Right cardiac atrium (tissue), 5 donors: ENCODE measurements at places on chromosomes 5 and 9.

- DNase-seq, result no peak
Measured at GRCh38 chr9:122084026-122084675, 9.0 kb downstream of the TTLL11 start.

DNA sequence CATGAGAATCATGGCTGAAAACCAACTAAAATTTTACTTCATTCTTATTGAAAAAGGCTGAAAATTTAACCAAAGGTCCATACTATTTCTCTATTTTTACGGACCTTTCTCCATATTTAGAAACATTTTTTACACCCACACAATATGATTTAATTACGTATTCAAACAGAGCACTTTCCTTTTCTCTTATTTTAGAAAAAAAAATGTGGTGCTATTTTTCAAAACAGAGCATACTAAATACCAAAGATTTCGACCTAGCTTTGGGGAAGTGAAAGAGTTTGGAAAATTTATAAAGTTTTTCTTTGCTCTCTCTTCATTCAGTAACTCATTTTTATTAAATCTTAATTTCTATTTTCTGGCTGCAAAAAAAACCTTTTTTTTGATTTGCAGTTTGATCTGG lies 38.1 kb downstream of the RNF145 start:
- DNase-seq, result no peak

DNA sequence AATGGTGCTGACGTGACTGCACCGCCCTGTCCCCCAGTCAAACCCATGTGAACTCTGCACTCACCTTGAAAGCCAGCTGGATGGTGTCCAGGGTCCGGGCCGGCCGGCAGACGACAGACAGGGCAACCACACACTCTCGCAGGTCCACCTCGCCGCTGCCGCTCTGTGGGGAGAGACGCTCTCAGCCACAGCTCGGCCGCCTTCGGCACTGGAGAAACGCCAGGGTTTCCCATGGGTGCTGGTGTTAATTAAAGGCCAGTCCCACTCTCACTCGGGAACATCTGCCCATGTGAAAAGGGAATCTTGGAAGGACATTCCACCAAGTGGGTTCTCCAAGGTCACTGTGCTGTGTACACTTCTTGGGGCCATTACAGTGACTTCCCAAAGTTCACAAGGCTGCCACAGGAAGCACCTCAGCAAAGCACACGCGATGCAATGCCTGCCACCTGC lies 25.5 kb upstream of the SLC6A3 start:
- DNase-seq, result no peak

- no peak for DNase-seq
Measured at GRCh38 chr9:27571011-27571410, 2.3 kb downstream of the C9orf72 start.

DNA sequence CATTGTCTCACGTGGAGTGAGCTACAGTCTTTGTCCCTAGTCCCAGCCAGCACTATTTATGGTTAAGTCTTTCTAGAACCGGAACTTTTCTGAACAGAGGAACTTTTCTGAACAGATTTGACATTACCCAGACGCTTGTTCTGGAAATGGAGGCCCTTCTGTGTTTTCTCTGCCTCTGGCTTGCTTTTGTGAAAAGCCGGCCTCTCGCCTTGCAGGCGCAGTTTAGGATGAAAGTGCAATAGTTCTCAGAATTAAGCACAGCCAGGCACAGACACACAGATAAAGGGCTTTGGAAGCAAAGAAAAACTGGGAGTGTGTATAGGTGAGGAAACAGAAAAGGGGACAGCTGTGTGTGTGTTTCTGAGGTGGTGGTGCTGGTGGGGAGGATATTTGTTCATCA lies 5.9 kb downstream of the GDNF start:
- no peak for DNase-seq

GRCh38 chr5:135438636-135439221 lies 8.4 kb downstream of the DCANP1 start:
- no peak for DNase-seq

GRCh38 chr9:29319736-29320513 lies 1746.6 kb upstream of the C9orf72 start:
- no peak for DNase-seq

DNA sequence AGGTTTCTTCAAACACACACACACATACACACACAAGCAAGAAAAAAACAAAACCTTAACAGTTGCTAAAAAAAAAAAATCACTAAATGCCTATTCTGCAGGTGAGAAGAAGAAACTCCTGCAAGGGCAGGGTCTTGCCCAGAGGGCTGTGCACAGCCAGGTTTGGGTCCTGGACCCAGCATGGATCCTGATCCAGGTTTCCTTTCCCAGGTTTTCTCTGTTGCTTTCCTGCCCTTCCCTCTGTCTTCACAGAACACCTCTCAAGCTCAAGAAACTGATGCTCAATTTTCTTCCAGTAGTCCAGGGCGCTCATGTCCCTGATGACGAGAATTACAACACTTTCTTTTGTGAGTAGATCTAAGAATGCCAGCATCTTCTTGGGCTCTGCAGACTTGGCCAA lies 136.6 kb downstream of the PAX5 start:
- DNase-seq, result no peak

DNA sequence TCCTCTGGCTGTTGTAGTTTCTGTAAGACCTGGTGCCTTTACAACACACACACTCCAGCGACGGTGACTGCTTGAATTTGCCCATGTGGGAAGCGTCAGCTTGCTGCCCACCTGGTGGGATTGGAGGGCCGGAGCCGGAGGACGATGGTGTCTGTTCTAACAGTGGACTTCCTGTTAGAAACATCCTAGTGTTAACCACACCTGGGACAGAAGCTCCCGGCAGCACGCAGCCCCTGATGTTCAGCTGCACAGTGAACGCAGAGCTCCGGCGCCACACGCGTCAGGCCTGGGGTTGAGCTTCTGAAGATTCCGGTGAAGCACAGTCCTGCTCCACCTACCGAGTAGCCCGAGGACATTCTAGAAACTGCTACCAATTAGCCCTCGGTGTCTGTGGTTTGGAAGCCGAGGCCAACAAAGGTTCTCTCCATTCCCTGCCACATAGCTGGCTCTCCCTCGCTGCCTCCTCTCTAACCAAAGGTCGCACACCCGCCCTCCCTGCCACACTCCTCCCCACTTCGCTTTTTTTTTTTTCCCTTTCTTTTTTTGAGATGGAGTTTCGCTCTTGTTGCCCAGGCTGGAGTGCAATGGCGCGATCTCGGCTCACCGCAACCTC lies 14.4 kb downstream of the PMPCA start:
- DNase-seq, result no peak

DNA sequence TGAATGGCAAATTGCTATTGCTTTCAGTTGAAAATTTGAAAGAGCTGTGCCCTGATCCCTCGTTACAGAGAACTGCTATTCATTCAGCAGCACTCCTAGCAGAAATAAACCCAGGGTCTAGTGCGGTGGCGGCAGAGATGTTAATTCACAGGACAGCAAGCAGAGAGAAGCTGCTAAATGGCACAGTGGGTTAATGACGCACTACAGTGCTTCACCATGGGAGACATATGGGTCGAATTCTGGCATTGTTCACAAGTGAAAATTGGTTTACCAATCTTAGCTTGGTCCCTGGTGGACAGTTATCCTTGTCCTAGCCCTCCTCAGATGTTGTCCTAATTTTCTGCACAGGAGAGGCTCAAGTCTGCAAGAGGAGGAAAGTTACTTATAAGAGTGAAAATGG lies 807.4 kb downstream of the TLE1 start:
- DNase-seq, result no peak

GRCh38 chr5:173830421-173830820 lies 57.7 kb upstream of the CPEB4 start:
- no peak for DNase-seq

- no peak for DNase-seq
Measured at GRCh38 chr5:90022002-90022710, 387.4 kb downstream of the CETN3 start.

GRCh38 chr9:103997856-103998370 lies 96.2 kb upstream of the SMC2 start:
- DNase-seq, result no peak

DNA sequence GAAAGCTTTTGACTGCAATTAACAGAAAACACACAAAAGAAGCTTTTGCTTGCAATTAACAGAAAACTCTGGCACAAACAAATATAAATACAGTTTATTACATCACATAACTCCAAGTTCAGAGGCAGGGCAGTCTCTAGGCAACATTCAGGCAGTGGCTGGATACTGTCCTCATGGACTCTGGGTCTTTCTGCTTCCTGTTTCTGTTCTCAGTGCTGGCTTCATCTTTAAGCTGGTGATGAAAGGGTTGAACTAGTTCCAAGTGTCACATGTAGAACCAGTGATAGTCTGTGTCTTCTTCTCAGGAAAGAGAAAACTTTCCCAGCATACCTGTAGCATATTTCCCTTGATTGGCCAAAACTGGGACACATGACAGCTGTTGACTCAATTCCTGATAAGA lies 222.6 kb upstream of the GLRA1 start:
- no peak for DNase-seq

DNA sequence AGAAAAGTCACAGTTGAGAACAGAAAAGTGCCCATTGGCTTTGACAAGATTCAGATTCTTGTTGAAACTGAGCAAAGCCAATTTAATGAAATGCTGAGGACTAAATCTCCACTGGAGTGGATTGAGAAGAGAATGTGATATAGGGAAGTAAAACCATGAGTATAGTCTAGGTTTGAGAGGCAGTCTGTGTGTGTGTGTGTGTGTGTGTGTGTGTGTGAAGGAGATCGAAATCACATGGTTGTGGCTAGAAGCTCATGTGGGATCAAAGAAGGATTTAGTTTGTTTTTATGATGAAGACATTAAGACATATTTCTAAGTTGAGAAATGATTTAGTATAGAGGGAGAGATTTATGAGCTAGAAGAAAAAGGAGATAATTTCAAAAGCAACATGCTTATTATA lies 275.7 kb upstream of the DAB2 start:
- no peak for DNase-seq

DNA sequence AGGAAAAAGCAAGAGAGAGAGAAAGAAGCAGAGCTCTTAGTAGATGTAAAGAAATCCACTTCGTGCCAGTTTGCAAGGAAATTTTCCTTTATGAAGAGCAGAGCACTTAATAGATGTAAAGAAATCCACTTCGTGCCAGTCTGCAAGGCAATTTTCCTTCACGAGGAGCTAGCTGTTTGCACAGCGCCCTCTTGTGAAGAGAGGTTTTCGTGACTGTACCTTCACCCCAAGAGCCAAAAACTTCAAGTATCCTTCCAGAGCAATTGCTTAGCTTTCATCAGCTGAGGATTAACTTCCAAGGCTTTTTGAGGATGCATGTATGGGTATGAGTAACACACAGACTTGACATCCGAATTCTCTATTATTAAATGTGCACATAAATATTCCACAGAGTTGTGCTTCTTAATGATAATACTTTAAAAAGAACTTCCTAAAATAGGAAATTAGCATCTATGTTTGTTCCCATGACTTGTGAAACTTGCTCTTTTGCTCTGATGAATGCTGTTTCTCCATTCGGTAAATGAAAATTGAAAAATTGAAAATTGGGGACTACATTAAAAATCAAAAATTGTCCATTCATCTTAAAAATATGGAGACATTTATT lies 525.6 kb downstream of the PDE4D start:
- DNase-seq, result peak; percentile 56

DNA sequence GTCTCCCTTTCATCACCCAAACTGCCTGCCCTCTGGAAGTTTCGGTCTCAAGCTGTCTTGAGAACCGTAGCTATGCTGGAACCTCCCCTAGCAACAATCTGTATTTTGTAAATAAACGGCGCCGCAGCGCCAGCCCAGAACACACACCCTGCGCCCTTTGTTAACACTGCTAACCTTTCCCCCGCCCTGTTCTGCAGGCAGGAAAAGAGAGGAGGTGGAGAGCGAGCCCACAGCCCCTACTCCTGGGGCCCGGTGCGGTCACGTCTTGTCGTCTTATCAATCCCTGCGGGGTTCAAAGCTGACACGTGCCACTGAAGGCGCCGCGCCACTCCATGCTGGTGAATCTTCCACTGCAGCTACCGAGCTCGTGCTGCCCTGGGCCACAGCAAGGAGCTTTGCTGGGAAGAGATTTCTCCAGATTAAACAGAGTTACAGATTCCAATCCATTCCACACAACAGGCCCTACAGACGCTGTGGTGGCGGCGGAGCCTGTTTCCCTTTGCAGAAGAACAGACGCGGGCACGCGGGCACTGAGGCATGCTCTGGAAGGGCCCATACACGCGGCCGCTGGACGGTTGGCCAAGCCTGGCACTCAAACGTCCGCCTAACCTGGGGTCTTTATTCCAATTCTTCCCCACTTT lies 25.3 kb downstream of the ZDHHC11B start:
- peak; percentile 93 for DNase-seq

GRCh38 chr9:12963537-12963936 lies 188.7 kb downstream of the LURAP1L start:
- no peak for DNase-seq

GRCh38 chr5:171330021-171330420 lies 21.0 kb downstream of the TLX3 start:
- no peak for DNase-seq

DNA sequence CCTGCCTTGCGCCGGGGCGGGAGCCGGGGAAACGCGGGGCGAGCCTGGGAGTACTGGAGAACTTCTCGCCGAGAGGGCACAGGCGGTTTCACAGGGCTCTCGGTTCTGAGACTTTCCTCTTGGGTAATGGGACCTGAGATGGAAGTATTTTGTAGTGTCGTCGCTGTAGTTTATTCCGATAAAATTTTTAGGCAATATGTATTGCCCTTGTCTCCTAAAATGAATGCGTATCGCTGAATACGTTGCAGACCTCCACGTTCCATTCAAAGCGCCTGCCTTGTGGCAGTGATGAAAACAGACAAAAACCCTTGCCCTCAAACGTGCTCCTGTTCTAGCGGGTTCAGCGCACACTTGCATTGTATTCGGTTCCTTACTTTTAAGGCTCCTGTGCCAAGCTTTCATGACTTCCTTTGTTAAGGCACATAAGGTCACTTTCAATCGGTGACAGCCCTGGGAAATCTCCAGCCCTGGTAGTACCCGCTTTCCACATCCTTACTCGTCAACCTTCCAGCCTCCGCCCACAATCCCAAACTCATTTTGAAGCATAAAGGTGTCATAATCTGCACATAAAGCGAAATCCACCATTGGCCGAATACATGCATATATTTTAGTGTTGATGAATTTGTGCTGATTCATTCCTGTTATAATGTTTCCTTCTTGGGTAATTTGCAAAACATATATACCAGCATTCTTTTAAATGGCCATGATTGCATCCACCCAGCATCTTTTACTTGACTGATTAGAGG lies 694 bp downstream of the RMI1 start:
- no peak for DNase-seq

- DNase-seq, result no peak
Measured at GRCh38 chr5:118921866-118922265, 66.5 kb downstream of the DTWD2 start.

GRCh38 chr5:72283358-72283757 lies 36.7 kb downstream of the MRPS27 start:
- no peak for DNase-seq

- DNase-seq, result no peak
Measured at GRCh38 chr9:122442568-122442967, 35.2 kb downstream of the OR1J1 start.
